ENCODE measurements at places on chromosomes 1 and 21.

- H3K27me3 ChIP-seq, result no peaks in the 10 kb centered on the region
- no peak overlapping the region for H3K4me3 ChIP-seq
- H3K27ac ChIP-seq, result no peak overlapping the region
- H3K36me3 ChIP-seq, result no peaks in the 10 kb centered on the region
- H3K4me1 ChIP-seq, result no peaks in the 10 kb centered on the region
- no peak for DNase-seq
Observed at GRCh38 chr1:168709405-168710363, 19.3 kb downstream of the DPT start.

- no peaks in the 10 kb centered on the region for H3K4me1 ChIP-seq
- no peaks in the 10 kb centered on the region for H3K36me3 ChIP-seq
- no peak overlapping the region for H3K27ac ChIP-seq
- H3K27me3 ChIP-seq, result no peaks in the 10 kb centered on the region
Observed at GRCh38 chr1:235632506-235633401, 16.8 kb downstream of the GNG4 start.

DNA sequence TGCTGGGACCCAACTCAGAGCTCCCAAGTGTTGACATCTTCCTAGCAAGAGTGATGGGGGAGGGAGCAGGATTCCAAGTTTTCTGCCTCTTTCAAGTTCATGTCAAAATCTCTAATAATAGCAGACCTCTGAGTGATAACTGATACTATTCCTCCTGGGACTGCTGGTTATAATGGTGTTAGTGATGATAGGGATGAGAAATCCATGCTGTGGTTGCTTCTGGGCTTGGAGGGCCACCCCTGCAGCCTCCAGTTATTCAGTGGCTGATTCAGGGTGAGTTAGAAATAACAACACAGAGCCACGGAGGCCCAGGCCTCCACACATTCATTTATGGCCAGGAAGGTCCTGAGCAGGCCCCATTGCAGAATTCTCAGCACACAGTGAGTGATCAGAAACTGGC lies 40.6 kb upstream of the ARTN start:
- no peak overlapping the region for H3K4me3 ChIP-seq
- no peaks in the 10 kb centered on the region for H3K4me1 ChIP-seq
- H3K27ac ChIP-seq, result no peak overlapping the region
- no peak for DNase-seq

GRCh38 chr1:184049836-184050468 lies 1.6 kb upstream of the TSEN15 start:
- H3K27me3 ChIP-seq, result peaks cover 6% of the 10 kb centered on the region
- no peak overlapping the region for H3K4me3 ChIP-seq
- H3K4me1 ChIP-seq, result peaks cover 31% of the 10 kb centered on the region
- no peak overlapping the region for H3K27ac ChIP-seq

DNA sequence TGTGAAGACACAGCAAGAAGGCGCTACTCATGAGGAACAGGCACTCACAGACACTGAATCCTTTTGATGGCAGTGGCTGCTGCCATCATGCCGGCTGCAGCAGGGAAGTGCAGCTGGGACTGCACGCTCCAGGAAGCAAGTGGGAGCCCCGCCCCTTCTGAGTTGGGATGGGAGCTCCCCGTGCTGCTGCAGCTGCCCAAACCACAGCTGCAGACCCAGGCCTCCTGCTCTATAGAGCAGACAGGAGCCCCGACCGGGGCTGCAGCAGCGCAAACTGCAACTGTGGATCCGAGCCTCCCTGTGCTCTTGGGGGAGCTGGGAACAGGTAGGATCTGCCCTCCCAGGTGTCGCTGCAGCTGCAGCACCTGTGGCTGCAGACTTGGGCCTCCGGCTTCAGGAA lies 65.2 kb upstream of the MARK1 start:
- DNase-seq, result no peak
- no peaks in the 10 kb centered on the region for H3K36me3 ChIP-seq
- no peak overlapping the region for H3K27ac ChIP-seq
- H3K27me3 ChIP-seq, result no peaks in the 10 kb centered on the region

GRCh38 chr1:156245451-156246232 lies 2.2 kb downstream of the PAQR6 start:
- H3K4me1 ChIP-seq, result no peaks in the 10 kb centered on the region
- no peak overlapping the region for H3K4me3 ChIP-seq
- DNase-seq, result no peak
- H3K27me3 ChIP-seq, result no peaks in the 10 kb centered on the region

DNA sequence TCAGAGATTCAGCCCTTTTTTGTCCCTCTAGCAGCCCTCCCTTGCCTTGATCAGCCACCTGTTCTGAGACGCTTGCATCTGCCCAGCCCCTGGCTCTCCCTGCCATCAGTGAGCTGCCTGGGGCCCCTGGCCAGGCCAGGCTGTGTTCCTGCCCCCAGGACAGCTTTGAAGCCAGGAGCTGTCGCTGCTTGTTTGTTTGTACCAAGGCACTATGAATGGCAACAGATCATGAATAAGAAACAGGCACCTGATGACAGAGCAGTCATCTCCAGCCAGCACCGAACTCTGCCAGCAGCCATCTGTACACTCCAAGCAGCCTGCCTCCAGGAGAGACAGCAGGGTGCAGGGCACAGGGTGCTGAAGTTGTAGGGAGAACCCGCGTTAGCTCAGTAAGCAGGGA lies 8.1 kb upstream of the VWA5B1 start:
- H3K36me3 ChIP-seq, result no peaks in the 10 kb centered on the region
- H3K4me3 ChIP-seq, result no peak overlapping the region
- H3K27me3 ChIP-seq, result peaks cover 14% of the 10 kb centered on the region
- no peaks in the 10 kb centered on the region for H3K4me1 ChIP-seq
- no peak for DNase-seq

- no peak for DNase-seq
- H3K27ac ChIP-seq, result no peak overlapping the region
- no peaks in the 10 kb centered on the region for H3K27me3 ChIP-seq
- no peaks in the 10 kb centered on the region for H3K36me3 ChIP-seq
- no peak overlapping the region for H3K4me3 ChIP-seq
Observed at GRCh38 chr21:25995278-25995677, 175.3 kb downstream of the APP start.

- H3K36me3 ChIP-seq, result no peaks in the 10 kb centered on the region
- no peak for DNase-seq
- no peaks in the 10 kb centered on the region for H3K27me3 ChIP-seq
Observed at GRCh38 chr1:2636733-2637132, 3.9 kb upstream of the MMEL1 start.

DNA sequence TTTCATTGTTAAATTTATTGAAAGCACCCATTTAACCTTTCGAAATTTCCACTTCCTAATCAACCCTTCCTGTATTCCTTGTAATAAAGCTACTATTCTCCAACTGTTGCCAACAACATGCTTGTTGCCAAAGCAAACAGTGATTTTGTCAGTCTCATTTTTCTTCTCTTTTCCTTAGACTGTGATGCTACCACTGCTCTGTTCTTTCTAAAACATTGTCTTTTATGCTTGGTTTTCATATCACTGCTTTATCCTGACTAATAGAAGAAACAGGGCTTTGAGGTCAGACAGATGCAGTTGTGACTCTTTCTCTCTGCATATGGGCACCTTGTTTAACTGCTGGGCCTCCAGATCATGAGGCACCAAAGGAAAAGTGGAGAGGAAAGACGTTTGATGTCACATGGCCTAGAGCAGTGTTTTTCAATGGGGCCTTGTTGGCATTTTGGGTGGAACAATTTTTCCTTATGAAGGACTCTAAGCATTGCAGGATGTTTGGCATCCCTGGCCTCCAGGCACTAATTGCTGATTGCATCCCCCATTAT lies 56.1 kb downstream of the HMCN1 start:
- H3K27ac ChIP-seq, result no peak overlapping the region
- H3K36me3 ChIP-seq, result no peaks in the 10 kb centered on the region
- no peak overlapping the region for H3K4me3 ChIP-seq
- no peaks in the 10 kb centered on the region for H3K4me1 ChIP-seq
- H3K27me3 ChIP-seq, result no peaks in the 10 kb centered on the region
- DNase-seq, result no peak

- H3K36me3 ChIP-seq, result peaks cover 25% of the 10 kb centered on the region
- H3K27ac ChIP-seq, result no peak overlapping the region
- no peaks in the 10 kb centered on the region for H3K27me3 ChIP-seq
- H3K4me1 ChIP-seq, result no peaks in the 10 kb centered on the region
- no peak for DNase-seq
- no peak overlapping the region for H3K4me3 ChIP-seq
Observed at GRCh38 chr1:236213534-236213933, 68.2 kb downstream of the ERO1B start.

GRCh38 chr1:9700340-9700739 lies 48.8 kb downstream of the PIK3CD start:
- H3K27me3 ChIP-seq, result no peaks in the 10 kb centered on the region
- H3K36me3 ChIP-seq, result peaks cover 46% of the 10 kb centered on the region
- no peak for DNase-seq
- peaks cover 29% of the 10 kb centered on the region for H3K4me1 ChIP-seq
- H3K27ac ChIP-seq, result no peak overlapping the region
- H3K4me3 ChIP-seq, result no peak overlapping the region

- H3K36me3 ChIP-seq, result peaks cover 94% of the 10 kb centered on the region
- no peaks in the 10 kb centered on the region for H3K4me1 ChIP-seq
- H3K27ac ChIP-seq, result no peak overlapping the region
- DNase-seq, result no peak
- no peaks in the 10 kb centered on the region for H3K27me3 ChIP-seq
- no peak overlapping the region for H3K4me3 ChIP-seq
Observed at GRCh38 chr1:169836198-169836597, 41.5 kb upstream of the METTL18 start.

DNA sequence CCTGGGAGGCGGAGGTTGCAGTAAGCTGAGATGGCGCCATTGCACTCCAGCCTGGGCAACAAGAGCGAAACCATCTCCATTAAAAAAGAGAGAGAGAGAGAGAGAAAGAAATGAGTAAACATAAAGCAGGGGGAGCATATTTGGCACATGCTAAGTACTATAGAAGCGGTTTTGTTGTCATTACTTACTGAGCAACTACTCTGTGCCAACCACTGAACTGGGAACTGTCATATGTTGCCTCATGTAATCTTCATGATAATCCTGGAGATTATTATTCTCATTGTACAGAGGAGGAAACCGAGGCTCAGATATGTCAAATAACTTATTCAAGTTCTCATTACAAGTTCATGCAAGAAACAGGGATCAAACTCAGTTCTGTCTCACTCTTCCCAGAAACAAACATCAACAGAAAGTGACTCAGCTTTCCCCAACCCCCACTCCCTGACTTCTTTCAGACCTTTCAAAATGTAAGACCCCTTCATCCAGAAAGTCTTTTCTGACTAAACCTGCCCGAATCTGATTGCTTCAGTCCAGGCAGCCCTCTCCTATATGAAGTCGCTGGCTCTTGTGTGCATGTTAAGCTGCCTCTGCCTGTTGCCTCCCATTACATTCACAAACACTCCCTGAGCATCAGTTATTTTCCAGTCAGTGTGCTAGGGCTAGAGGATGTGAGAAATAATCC lies 23.5 kb downstream of the LAMB3 start:
- no peak for DNase-seq
- H3K27ac ChIP-seq, result no peak overlapping the region
- H3K27me3 ChIP-seq, result no peaks in the 10 kb centered on the region
- H3K4me1 ChIP-seq, result no peaks in the 10 kb centered on the region

DNA sequence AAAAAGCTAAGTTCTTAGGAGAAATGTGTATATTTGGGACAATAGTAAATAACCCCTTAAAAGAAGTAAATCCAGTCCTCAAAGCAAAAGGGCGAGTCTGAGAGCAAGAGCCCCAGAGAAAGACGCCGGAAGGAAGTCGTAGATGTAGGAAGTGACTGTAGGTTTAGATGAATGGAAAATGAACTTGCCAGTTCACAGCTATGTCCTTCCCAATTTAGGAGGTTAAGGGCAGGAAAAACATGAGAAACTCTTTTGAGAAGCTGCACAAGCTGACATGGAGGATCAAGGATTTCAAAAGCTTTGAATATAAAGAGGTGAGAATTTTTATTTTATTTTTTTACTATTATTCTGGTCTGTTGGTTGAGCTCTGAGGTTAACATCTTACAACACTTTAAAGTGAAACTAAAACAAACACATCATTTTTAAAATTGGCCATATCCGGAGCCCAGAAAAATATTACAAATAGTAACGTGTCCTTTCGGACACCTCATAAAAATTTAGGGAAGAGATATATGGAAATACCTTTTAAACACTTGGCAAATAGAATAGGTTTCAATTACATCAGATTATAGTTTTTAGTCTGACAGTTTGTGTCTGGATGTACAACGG lies 1178.6 kb downstream of the MRPL39 start:
- no peaks in the 10 kb centered on the region for H3K36me3 ChIP-seq
- H3K27ac ChIP-seq, result no peak overlapping the region
- H3K4me1 ChIP-seq, result no peaks in the 10 kb centered on the region
- H3K27me3 ChIP-seq, result no peaks in the 10 kb centered on the region
- H3K4me3 ChIP-seq, result no peak overlapping the region

DNA sequence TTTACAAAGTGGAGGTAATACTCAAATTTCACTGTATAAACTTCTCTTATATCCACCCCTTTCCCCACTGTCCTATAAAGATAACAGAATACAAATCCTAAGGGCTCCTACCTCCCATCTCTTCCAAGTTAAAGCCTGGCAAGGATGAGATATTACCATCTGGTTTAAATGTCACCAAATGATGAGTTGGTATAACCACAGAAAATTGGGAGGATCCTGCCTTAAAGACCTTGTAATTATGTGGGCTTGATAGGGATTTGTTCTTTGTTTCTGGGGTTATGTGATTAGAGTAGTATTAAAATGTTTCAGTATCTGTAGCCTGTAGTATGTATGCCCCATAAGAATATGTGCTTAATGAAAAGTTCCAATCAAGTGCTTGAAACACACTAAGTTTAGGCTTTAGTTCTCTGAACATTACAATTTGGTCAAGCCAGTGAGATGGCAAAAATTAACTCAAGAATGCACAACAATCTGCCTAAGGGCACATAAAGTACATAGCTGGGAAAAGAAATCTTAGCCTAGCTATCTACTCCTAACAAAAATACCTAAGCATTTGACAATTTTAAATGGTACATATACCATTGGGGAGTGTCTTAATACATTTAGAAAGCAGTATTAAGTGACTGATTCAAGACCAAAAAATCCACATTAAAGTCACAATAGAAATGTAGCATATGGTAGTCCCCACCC lies 14.0 kb downstream of the KDM5B start:
- no peak overlapping the region for H3K4me3 ChIP-seq
- H3K27me3 ChIP-seq, result peaks cover 7% of the 10 kb centered on the region
- no peaks in the 10 kb centered on the region for H3K36me3 ChIP-seq
- no peak for DNase-seq
- no peaks in the 10 kb centered on the region for H3K4me1 ChIP-seq
- H3K27ac ChIP-seq, result no peak overlapping the region

- no peak overlapping the region for H3K4me3 ChIP-seq
- DNase-seq, result no peak
- H3K4me1 ChIP-seq, result no peaks in the 10 kb centered on the region
- no peaks in the 10 kb centered on the region for H3K36me3 ChIP-seq
Observed at GRCh38 chr1:116431870-116432500, 58.9 kb downstream of the ATP1A1 start.

- no peaks in the 10 kb centered on the region for H3K27me3 ChIP-seq
- no peak overlapping the region for H3K27ac ChIP-seq
- DNase-seq, result no peak
- H3K4me3 ChIP-seq, result no peak overlapping the region
- no peaks in the 10 kb centered on the region for H3K4me1 ChIP-seq
- no peaks in the 10 kb centered on the region for H3K36me3 ChIP-seq
Observed at GRCh38 chr1:103435443-103435842, 90.1 kb upstream of the RNPC3 start.
